ENCODE measurements at places on chromosomes 16 and 17. TPM values are rescaled to one million over a fixed set of nuclear protein-coding genes. Genes with fewer than 3 reads are reported as not detected.

Gene CSH2
- polyA plus RNA-seq: not detected

Gene ARHGAP44
- 0.82 TPM for polyA plus RNA-seq

Gene NOL3
- polyA plus RNA-seq: 6.2 TPM

DNA sequence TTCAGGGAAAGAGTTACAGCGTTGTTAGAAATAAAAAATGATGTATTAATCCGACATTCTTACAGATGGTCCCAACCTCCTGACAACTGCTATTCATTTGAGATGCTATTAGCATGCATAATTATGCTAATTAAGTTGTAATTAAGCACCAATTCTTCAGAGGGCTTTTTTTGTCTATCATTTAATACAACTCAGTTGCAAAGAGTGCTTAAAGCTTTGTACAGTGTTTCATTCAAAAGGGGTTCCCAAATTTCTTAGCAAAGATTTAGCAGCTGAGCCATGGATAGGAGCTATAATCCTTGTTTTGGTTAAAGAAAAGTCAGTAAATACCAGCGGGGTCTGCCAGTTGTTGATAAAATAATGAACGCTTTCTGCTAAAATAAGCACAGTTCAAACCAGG is 150.7 kb upstream of the DYNLRB2 start:
- DNase-seq: no peak

DNA sequence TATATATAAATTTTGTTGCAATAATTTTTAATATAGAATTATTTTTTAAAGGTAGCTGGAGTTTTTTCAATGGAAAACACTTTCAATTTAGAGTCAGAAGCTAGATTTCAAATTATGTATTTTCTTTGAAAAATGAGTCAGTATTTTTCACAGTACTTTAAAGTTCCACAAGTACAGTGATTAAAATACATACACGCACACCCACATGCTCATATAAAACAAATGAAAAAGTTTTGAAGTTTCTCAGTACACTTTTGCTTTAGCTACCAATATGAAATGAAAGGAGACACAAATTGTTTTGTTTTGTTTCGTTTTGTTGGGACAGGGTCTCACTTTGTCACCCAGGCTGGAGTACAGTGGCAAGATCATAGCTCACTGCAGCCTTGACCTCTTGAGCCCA is 98.6 kb downstream of the CYB561 start:
- DNase-seq: no peak

All from fibroblast of lung (primary cell).